G401 (cell line): ENCODE measurements at places on chromosomes 7 and 10.

DNA sequence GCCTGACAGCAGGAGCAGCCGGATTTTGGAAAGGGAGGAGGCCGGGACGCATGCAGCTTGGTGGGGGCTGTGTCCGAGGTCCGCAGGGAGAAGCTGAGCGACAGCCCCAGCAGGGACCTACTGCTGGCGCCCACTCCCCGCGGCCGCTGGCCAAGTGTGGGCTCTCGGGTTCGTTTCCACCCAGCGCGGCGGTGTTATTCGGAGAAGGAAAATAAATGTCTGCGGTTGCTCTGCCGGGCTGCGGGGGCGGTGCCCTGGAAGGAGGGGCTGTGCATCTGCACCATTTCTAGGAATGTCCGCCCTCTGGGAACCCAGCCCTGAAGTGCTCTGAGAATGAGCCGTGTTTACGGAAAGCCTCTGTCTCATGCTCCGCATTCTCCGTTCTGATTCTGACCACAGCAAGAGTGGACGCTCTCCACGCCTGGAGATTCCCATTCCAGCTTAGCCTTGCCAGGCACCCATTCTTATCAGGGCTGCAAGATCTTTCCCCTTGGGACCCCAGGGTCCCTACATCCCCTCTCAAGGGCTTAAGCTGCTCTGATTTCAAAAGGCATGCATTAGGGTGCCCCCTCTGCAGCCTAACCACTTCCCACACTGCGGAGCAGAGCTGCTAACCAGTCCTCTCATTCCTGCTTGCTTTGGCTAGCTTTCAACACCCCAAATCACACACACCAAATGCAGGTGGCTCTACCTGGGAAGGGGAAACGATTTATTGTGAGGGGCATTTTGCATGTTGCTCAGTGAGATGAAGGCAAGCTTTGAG, 256.6 kb upstream of the GLI3 start:
- peak; percentile 9 for DNase-seq

- DNase-seq, result peak; percentile 59
Measured at GRCh38 chr10:43265799-43266721, 805 bp downstream of the RASGEF1A start.

GRCh38 chr7:157022681-157023588, 12.5 kb upstream of the MNX1 start:
- no peak for DNase-seq

GRCh38 chr10:5515948-5516761, 8.6 kb upstream of the CALML3 start:
- DNase-seq, result no peak

GRCh38 chr10:24503461-24504320, 220.0 kb downstream of the ARHGAP21 start:
- DNase-seq, result peak; percentile 13

DNA sequence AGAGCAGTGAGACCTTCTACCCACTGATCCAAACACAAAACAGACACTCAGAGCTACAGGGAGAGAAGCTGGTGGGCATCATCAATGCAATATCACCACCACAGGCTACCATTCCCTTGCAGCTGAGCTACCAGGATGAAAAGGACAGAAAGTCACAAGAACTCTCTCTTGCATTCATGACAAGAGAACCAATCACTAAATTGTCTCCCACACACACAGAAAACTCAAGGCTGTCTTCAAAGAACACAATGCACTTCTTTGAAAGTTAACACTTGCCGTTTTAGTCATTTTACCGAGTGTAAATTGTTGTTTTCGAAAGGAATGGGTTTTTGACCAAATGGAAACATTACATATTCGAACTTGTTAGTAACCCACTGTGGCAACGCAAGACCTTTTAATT, 626.6 kb downstream of the SORCS1 start:
- no peak for DNase-seq

DNA sequence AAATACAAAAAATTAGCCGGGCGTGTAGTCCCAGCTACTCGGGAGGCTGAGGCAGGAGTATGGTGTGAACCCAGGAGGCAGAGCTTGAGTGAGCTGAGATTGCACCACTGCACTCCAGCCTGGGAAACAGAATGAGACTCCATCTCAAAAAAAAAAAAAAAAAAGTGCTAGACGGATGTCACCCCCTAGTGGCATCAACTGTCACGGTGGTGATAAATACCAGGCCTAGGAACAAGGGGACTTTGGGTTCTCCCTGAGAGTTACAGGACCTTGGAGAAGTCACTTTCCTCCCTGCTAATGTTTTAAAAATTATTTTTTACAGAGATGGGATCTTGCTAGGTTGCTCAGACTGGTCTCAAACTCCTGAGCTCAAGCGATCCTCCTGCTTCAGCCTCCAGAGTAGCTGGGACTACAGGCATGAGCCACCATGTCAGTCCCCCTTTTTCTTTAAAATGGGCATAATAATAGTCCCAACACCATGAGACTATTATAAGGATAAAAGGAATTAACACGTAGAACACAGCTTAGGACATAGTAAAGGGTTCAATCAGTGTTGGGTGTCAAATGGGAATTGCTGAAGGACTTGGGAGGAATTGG, 2.6 kb upstream of the TMEM130 start:
- no peak for DNase-seq

- no peak for DNase-seq
Measured at GRCh38 chr7:105585850-105586500, 4.7 kb upstream of the EFCAB10 start.

GRCh38 chr10:18226336-18226735, 86.1 kb downstream of the CACNB2 start:
- no peak for DNase-seq

DNA sequence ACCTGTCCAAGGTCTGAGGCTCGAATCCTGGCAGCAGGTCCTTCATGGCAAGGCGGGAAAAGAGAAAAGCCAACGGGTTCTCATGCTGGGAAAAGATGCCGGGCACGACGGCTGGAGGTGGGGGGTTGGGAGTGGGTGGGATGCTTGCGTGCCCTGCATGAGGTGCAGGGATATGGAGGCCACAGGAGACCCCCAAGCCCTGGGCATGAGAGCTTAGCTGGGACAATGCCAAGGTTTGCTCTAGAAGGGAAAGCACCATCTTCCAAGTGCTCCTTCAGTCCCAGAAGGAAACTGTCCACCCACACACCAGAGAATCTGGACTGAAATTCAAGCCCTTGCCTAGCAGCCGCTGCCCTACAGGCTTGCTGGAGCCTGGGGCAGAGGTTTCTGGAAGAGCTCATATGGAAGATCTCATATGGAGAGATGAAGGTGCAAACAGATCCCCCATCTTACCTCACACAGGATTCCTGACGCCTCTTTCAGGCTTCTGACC, 64.3 kb downstream of the ZRANB1 start:
- no peak for DNase-seq

DNA sequence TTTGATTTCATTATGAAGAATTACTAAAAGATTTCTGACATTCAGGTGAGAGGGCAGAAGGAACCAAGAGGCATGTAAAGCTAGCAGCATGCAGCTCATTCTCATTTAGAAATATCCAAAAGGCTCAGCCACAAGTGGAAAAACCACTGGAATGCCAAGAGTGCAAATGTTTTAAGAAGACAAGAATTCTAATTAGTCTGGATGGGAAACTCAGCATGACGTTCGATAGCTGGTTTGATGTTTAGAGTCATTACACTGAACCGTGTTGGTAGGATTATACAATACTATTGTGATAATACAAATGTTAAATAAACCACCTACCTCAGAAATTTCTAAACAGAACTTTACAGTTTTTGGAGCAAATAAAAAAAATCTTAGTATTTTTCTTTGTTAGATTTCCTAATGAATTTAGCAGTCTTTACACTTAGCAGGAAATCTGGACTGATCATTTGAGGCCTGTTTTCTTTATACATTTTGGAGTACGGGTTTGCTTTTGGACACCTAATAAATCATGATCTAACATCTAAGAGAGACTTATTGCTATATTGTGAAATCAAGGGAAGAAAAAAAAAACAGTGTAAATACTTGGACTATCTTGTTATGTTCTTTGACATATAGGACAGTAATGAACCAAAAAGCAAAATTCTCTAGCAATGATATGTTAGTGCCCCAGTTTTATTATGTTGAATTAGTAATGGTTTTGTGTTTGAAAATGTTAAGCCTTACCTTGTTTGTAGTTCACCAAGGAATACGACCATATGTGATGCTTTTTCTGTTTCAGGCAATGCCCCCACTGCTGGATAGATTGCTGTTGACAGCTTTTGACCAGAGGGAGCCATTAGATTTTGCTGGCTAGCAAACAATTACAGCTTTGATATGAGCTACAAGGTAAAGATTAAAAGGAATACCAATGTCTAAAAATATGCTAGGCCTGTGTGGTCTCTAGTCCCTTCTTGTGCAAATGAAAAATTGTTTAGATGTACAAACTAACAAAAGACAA, 354.1 kb upstream of the SEMA3A start:
- no peak for DNase-seq

DNA sequence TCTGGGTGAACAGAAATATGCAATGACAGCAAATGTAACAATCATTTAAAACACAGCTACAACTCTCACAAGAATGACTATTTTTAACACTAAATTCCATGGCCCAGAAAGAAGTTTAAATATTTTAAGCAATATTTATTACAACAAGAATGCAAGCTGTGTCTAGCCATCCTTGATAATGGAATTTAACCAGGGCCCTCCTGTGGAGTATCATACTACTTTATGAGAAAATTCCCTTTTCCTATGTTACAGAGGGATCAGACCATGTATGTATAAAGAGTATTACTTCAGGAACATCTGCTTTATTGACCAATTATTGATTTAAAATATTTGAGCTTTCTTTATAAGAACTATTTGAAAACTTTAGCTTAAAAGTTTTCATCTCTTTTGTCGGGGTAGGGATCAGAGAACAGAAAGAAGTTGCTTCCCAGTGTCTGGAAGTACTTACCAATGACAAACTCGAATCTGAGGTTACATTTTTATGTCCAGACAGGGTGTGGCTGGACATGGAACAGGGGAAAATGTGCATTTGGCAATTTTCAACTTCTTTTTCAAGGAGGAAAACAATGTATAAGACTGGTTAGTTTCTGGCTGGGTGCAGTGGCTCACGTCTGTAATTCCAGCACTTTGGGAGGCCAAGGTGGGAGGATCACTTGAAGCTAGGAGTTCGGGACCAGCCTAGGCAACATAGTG, 48.3 kb upstream of the NRBF2 start:
- no peak for DNase-seq

GRCh38 chr7:12127455-12127854, 83.6 kb upstream of the TMEM106B start:
- no peak for DNase-seq

- DNase-seq, result no peak
Measured at GRCh38 chr10:122949296-122949695, 4.7 kb downstream of the C10orf88 start.

DNA sequence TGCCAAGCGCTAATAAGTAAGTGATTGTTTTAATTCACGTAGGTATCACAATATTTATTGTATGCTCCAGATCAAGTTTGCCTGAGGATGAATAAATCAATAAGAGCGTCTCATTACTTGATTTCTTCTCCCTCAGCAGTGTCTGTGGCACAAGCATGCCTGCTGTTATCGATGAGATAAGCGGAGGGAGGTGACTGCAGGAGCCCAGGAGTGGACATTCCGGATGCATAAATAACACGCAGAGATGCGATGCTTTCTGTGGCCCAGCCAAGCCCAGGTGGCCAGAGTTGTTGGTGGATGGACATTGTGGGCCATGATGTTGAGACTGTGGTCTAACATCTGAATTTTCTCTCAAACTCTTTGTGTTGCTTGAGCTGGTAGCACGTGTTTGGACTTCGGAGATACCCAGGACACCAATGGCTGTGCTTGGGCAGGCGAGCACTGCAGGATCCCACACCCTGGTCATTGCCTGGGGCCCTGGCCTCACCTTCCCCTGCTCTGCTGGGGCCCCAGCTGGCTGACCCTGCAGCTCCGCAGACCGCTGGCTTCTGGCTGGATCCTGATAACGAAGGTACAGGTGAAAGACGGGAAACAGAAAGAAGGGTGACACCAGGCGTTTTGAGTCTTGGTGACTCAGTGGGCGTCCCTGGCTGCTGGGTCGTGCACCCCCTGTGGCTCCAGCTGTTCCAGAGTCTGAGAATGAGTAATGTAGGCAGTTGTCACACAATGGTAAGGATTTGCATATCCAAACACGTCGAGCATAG, 31.2 kb upstream of the MNX1 start:
- no peak for DNase-seq

DNA sequence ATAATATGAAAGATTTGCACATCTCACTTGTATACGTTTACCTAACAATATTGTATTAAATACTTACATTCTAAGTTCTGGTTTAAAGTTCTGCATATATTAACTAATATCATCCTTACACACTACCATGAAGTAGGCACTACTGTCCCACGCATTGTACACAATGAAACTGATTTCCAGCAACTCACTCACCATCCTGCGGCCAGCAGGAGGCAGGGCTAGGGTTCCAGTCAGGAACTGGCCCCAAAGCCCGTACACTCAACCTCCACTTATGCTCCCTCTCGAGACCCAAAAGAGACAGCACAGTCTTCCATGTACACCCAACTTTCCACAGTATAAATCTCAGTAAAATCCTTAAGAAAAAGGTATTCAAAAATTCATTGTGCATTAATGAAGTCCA, 41.4 kb downstream of the GRID1 start:
- DNase-seq, result no peak

GRCh38 chr10:88852327-88852726, 683 bp upstream of the ANKRD22 start:
- DNase-seq, result no peak

DNA sequence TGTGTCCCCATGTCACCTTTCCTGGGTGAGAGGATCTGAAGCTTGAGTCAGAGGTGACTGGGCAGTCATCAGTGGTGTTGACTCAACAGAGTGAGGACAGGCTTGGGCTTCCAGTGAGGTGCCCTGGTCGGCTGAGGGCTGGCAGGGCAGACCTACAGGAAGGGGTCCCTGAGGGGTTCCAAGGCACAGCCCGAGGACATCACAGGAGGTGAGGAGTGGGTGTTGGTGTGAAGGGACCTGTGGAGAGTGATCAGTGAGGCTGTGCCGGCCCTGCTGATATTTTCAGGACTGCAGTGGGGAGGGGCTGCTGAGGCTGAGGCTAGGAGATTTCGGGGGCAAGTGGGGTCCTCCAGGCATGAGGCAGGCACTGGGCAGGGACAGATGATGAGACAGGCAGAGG, 545.5 kb downstream of the TCERG1L start:
- DNase-seq, result no peak

GRCh38 chr7:20862554-20862953, 75.9 kb upstream of the SP8 start:
- no peak for DNase-seq
